ENCODE measurements at places on chromosomes 4 and X.

- DNase-seq: peak; percentile 76
Observed at GRCh38 chr4:10018818-10019461, 2.4 kb downstream of the SLC2A9 start.

DNA sequence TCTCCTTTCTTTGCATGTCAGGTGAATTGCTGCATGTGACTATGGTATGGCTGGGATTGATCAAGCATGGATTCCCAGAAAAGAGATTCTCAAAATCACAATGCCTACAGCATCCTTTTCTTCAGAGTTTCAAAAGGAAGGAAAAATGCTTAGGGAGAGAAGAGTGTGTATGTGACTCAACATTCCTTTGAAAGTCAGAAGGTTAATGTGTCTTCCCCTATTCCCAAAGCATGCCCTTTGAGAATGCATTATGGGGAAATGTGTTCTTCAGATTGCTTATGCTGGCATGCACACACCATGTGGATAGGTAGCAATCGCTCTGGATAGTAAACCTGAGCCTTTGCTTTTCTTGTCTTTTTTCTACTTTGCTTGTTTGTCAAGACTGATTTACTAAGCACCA, 78.5 kb downstream of the ELOVL6 start:
- DNase-seq: no peak

GRCh38 chr4:173490256-173490655, 39.8 kb downstream of the HAND2 start:
- DNase-seq: no peak

- DNase-seq: no peak
Observed at GRCh38 chr4:37754410-37755185, 68.4 kb upstream of the RELL1 start.

DNA sequence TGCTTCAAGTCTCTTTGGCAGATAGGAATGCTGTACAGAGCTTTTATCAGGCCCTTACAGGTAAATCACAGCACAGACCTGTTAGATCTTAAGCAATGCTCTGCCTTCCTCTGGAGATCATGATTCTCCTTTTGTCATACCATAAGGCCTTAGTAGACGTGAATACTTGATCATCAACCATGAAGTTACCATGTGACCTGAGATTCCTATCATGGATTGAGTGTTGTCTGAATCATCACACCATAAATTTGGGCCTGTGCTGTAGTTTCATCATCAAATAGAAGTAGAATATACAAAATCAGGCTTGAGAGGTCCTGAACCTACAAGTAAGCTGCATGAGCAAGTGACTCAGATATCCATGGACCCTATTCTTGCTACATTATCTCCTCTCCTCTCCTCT, 466.8 kb upstream of the INTU start:
- no peak for DNase-seq

GRCh38 chr4:25984796-25985195, 70.8 kb downstream of the SMIM20 start:
- DNase-seq: no peak

DNA sequence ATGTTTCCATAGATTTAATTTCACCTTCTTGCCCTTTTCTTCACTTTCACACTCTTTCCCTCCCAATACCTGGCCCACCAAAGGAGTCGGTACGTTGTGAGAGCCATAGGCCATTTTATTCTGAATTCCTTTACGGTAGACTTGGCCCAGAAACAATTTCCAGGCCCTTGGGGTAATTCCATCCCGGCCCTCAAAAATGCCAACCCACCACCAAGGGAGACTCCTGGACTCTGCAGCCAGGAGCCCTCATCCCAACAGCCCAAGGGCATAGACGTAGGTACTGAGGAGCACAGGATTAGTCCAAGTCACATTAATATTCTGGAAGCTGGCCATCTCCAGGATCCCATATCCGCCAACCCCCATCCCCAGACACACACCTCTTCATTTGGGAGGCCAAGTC, 102.9 kb downstream of the LIMCH1 start:
- no peak for DNase-seq

GRCh38 chr4:100340512-100341485, 150.5 kb upstream of the DDIT4L start:
- DNase-seq: no peak

DNA sequence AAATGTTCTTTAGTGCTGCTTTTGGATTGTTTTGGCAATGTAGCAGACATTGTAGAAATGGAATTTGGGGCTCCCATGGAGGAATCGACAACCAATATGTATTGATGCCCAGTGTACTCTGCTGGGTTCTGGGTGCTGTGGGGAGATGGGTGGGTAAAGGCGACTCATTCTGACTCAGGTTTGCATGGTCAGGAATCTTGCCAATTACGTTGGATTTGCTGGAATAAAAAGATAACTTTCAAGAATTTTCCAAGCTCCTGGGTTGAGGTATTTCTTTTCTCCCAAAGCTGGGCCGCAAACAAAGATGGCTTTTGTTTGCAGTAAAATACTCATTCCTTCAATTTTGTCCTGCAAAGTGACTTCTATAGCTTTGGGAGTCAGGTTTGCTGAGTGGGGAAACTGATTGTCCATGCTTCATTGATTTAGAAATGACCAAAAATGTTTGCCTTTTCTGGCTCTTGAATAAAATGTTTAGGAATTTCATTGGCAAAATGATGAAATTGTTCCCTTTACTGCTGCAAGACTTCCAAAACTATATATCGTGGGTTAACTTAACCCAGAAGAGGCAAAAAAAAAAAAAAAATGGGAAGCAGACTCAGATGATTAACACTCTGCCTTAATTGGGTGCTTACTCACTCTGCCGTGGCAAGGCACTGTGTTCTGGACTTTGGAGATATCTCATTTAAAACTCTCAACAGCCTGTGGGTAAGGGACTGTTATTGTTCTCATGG, 57.0 kb downstream of the RTL9 start:
- no peak for DNase-seq

DNA sequence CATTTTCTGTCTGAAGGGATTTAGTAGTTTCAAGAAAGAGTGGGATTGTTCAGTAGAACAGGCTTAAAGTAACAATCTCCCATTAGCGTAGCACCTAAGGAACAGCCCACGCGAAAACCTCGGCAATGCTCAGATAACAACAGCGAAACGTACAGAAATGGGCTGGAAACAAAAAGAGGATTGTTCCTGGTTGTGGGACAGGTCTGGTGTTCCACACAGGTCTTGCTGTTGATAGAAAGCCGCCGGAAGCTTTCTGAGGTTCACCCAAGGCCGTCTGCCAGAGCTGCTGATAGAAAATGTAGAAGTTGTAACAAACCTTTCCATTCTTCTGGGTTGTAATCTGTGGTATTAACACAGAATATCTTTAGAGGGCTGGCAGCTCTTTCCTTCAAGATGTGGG, 69.4 kb upstream of the CLCN4 start:
- DNase-seq: no peak

GRCh38 chr4:85905761-85906160, 430.8 kb downstream of the ARHGAP24 start:
- no peak for DNase-seq

Data from stimulated activated CD8-positive, alpha-beta memory T cell treated with anti-CD3 and anti-CD28 coated beads, Interleukin-7, amount 100 ng/mL, for 1 hour (primary cell).